RWPE2 (cell line): ENCODE measurements at places on chromosomes 1 and 21.

DNA sequence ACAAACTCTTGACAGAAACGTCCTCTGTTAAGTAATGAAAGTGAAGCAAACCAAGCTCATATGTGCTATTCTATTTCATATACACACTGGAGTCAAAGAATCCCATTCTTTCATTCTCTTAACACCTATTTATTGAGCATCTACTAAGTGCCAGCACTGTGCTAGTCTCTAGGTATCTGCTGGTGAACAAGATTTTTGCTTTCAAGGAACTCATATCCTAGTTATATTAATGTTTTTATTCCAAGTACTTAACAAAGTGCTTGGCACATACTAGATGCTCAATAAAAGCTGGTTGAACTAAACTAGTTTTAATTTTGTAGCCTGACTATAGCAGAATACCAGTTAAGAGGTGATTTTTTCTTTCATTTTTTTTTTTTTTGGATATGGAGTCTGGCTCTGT lies 3.6 kb upstream of the RNF2 start:
- no peak for DNase-seq

- DNase-seq = no peak
These were observed 4.4 kb downstream of the APCS start for GRCh38 chr1:159591981-159592380.

GRCh38 chr1:206698011-206698410 lies 13.3 kb downstream of the MAPKAPK2 start:
- DNase-seq = no peak

DNA sequence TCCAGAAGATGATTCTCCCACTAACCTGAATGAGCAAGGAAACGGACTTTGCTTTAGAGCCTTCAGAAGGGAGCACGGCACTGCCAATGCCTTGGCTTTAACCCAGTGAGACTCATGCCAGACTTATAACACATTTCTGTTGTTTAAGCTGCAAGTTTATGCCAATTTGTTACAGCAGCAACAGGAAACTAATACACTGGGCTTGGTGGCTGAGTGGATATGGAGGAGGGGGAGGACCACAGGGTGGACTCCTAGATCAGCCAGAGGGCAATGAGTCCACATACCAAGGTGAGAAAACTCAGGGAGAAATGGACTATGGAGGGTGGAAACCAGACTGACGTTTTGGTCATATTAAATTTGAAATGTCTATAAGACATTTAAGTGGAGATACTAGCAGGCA lies 156.2 kb upstream of the KCNJ6 start:
- DNase-seq = no peak

- no peak for DNase-seq
These were observed 16.1 kb downstream of the HUNK start for GRCh38 chr21:31888936-31889371.

DNA sequence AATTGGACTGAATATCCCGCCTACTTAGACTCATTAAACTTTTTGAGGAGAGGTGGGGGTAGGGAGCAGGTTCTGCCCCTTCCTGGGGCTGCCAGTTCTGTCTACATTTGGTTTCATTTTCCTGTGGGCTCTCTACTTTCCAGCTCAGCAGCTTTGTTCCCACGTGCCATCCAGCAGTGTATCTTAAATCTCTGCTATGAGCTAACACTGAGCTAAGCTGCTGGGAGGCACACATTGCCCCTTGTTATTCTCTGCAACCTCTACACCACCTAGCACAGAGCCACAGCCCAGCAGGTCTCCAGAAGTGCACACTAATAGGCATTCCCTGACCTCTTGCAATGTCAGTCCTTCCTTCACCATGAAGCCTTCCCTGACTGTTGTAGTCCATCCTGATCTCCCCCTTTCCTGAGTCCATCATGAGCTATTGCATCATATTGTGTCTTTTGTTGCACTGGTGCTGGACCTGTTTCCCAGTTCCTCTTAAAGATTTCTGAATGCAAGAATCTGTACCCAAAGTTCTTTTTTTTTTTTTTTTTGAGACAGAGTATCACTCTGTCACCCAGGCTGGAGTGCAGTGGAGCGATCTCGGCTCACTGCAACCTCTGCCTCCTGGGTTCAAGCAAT lies 28.7 kb upstream of the NRDC start:
- no peak for DNase-seq
